ENCODE measurements at places on chromosomes 6 and 20.
A peak's percentile ranks its signal among the peaks of the same experiment; 100 is the strongest.

GRCh38 chr6:38146021-38146733, 326.6 kb downstream of the ZFAND3 start:
- DNase-seq = no peak

DNA sequence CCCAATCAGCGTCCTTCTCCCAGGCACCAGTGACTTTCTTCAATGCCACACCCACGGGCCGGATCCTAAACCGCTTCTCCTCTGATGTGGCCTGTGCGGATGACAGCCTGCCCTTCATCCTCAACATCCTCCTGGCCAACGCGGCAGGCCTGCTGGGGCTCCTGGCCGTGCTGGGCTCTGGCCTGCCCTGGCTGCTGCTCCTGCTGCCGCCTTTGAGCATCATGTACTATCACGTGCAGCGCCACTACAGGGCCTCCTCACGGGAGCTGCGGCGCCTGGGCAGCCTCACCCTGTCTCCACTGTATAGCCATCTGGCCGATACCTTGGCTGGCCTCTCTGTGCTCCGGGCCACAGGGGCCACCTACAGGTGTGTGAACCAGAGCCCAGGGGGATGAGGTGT, 9.8 kb downstream of the DLK2 start:
- DNase-seq = no peak

DNA sequence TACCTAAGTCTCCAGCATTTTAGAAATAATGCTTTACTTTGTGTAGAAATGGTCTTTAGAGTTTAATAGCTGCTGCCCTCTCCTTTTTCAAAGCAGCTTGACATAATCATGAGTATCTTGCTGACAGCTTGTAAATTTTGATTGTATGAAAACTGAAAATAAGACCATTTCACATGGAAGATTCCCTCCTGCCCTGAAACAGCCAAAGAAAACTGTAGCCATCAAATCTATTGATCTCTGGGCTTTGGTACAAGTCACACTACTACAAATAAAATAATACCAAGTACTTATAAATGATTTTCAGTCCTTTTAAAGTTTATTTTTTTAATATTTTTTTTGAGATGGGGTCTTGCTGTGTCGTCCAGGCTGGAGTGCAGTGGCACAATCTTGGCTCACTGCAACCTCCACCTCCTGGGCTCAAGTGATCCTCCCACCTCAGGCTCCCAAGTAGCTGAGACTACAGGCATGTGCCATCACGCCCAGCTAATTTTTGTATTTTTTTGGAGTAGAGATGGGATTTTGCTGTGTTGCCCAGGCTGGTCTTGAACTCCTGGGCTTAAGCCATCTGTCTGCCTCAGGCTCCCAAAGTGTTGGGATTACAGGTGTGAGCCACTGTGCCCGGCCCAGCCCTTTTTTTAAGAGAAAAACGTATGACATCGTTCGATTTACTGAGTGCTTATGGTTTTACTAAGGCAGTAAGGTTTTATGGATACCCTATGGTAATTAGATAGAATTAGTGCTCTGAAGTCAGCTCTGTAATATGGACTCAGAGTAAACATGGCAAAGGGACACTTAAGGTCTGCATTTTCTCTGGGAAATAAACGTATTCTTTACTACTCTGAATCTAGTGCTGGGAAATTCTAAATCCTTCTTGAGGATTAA, 7.0 kb downstream of the PTPN1 start:
- no peak for DNase-seq

DNA sequence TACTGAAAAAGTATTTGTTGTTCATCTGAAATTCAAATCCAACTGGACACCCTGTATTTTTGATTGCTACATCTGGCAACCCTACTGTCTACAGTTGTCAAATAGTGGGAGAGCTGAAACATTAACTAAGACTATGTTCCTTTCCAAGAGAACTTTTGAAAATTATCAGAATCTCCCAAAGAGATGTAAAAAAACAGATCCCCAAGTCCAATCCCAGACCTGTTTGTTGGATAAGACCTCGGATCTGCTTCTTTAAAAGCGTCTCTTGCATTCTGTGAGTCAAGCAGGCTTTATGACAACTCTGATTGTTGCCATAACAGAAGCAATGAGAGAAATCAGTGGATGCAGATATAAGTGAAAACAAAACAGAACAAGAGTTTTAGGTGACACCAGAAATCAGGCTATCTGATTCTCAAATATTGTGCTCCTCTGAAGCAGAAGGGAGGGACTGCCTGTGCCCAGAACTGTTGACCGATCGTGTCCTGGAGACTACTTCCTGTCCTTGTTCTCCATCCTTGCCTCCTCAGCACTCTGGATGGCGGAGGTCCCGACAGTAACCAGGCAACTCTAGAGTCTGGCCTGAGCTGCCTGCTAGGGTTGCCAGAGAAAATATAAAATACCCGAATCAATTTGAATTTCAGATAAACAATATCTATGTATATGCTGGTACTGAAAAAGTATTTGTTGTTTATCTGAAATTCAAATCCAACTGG, 853.8 kb downstream of the MAFB start:
- DNase-seq = peak; percentile 3

- DNase-seq = no peak
These were observed 107.4 kb downstream of the DLL1 start for GRCh38 chr6:170183521-170183920.

GRCh38 chr6:45415788-45416518, 38.2 kb upstream of the SUPT3H start:
- no peak for DNase-seq

DNA sequence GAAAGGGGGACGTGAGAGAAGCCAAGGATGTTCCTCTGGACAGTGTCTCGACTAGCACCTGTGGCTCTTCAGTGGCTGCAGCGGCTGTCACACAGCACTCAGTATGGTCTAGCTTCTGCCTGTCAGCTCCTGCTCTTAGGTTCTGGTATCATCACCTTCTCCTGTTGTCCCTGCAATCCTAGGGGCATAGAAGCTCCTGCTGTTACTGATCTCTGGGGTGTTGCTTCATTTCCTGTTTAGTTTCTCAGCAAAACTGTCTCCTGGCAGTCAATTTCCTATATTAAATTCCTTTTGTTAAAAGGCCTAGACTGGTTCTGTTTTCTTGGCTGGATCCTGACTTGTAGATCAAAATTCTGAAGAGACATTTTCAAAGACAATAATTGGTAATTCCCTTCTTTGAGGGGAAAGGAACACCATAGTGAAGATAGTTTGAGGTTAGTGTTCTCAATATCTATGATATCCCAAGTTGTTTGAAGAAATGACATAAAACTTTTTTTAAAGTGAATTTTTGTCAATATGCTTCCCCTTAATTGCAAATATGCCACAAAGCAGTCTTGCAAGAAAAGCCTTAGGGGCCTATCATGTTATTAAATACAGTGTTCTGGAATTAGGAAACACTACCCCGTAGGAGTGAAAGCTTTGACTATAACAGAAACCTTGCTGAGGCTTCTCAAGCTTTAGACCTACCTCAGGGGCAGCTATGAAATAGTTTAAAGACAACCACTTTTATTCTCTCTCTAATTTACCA, 148.5 kb downstream of the KIF6 start:
- DNase-seq = no peak

DNA sequence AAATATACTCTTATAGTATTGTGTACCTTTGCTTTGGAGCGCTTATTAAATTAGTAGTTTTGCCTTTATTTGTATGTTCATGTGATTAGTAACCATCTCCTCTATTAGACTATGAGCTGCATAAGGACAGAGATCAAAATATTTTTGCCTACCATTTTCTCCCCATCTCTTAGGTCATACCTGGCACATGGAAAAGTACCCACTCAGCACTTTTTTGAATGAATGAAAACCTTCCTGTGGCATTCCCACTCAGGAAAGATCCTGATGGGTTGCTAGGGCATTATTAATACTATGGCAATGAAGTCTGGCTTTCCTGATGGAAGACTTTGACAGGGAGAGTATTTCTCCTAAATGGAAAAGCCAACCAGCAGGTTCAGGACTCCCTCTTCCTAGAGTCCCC, 20.3 kb upstream of the CHD6 start:
- DNase-seq = no peak
